ENCODE measurements at places on chromosomes 1 and 21.

- no peak overlapping the region for H3K27ac ChIP-seq
- no peaks in the 10 kb centered on the region for H3K4me1 ChIP-seq
- H3K36me3 ChIP-seq, result no peaks in the 10 kb centered on the region
- H3K4me3 ChIP-seq, result no peak overlapping the region
- H3K27me3 ChIP-seq, result peaks cover 5% of the 10 kb centered on the region
Observed at GRCh38 chr1:162876751-162877150, 15.8 kb upstream of the CCDC190 start.

DNA sequence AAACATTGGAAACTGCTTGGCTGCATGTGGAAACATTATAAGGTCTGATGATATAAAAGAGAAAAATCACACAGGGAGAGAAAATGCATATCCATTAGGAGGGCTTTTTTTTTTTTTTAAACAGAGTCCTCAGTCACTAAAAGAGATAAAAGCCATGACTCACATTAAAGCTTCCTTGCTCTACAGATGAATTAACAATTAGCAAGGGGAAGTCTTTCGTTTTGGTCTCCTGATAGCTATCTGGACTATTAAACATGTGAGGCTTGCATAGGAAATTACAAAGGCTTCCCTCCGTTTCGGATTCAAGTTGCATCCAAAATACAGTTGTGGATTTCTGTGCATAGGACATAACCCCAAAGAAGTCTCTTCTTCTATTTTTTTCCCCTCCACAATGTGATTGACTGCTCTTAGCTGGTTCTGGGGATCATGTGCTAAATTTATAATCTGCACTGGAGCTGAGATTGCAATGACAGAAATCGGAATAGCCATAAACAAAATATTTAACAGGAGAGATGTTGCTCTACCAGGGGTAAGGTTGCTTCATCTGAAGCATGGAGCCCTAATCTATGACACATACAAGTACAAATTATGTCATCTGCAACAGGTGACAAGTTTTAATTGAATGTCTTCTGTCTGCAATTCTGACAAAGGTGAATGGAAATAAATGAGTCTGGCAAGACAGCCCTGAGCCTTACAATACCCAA is 146.8 kb downstream of the ESRRG start:
- no peak overlapping the region for H3K27ac ChIP-seq
- no peaks in the 10 kb centered on the region for H3K27me3 ChIP-seq
- DNase-seq, result no peak
- H3K4me3 ChIP-seq, result no peak overlapping the region
- H3K36me3 ChIP-seq, result no peaks in the 10 kb centered on the region
- no peaks in the 10 kb centered on the region for H3K4me1 ChIP-seq

GRCh38 chr1:237070519-237070918 is 28.5 kb downstream of the RYR2 start:
- peaks cover 2% of the 10 kb centered on the region for H3K27me3 ChIP-seq
- DNase-seq, result no peak
- no peak overlapping the region for H3K4me3 ChIP-seq
- H3K36me3 ChIP-seq, result no peaks in the 10 kb centered on the region

DNA sequence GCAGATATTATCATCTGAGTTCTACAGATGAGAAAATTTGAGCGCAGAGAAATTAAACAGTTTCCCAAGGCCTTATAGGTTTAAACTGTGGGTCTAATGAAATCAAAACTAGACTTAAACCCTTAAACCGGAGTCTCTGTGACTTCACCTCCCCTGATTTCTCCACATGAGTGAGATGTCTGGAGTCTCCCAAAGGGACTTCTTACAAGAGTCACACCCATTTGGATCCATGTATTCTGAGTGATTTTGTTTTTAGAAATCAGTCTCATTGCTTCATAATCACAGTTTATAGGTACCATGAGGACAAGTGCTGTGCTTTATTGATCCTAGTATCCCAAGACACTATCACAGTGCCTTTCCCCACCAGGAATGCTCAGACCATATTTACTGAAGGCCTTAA is 206.0 kb upstream of the JUN start:
- H3K27ac ChIP-seq, result no peak overlapping the region
- H3K4me3 ChIP-seq, result no peak overlapping the region
- H3K36me3 ChIP-seq, result no peaks in the 10 kb centered on the region
- H3K27me3 ChIP-seq, result no peaks in the 10 kb centered on the region

DNA sequence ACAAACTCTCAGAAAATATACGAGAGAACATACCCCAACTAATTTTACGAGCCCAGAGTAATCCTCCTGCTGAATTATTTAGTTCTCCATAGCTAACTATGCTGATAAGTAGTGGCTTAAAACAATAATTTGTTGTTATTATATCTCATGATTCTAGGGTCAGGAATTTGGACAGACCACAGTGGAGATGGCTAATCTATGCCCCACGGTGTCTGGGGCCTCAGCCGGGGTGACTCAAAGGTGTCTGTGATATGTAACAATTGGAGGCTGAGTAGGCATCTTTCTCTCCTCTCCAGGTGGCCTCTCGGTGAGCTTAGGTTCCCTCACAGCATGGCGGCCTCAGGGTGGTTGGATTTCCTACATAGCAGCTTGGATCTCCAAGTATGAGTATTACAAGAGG is 35.4 kb upstream of the FOXO6 start:
- H3K4me1 ChIP-seq, result no peaks in the 10 kb centered on the region
- no peak overlapping the region for H3K4me3 ChIP-seq
- no peak for DNase-seq
- no peaks in the 10 kb centered on the region for H3K36me3 ChIP-seq
- no peak overlapping the region for H3K27ac ChIP-seq

DNA sequence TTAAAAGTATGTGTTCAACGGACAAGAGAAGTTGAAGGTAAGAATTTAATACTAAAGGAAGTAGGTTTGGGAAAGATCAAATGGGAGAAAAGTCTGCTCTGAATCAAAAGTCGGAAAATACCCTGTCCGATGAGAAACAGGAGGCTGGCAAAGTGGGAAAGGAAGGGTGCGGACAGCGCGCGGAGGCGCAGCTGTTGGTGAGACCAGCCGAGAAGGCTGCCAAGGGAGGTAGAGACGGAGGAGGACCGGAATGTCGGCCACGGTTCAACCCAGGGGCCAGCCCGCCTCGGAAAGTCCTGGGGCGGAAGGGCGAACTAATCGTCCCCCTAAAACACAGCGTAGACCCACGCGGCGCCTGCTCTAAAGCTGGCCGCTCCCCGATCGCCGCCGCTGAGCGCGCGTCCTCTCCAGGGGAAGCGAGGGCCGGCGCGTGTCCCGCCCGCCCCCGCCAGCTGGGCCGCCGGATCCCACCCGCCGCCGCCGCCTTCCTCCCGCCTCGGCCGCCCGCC is 639 bp upstream of the SPATA1 start:
- peaks cover 2% of the 10 kb centered on the region for H3K36me3 ChIP-seq
- no peaks in the 10 kb centered on the region for H3K27me3 ChIP-seq
- H3K4me3 ChIP-seq, result peak overlapping the region; percentile 95
- DNase-seq, result no peak
- peak overlapping the region; percentile 58 for H3K27ac ChIP-seq

DNA sequence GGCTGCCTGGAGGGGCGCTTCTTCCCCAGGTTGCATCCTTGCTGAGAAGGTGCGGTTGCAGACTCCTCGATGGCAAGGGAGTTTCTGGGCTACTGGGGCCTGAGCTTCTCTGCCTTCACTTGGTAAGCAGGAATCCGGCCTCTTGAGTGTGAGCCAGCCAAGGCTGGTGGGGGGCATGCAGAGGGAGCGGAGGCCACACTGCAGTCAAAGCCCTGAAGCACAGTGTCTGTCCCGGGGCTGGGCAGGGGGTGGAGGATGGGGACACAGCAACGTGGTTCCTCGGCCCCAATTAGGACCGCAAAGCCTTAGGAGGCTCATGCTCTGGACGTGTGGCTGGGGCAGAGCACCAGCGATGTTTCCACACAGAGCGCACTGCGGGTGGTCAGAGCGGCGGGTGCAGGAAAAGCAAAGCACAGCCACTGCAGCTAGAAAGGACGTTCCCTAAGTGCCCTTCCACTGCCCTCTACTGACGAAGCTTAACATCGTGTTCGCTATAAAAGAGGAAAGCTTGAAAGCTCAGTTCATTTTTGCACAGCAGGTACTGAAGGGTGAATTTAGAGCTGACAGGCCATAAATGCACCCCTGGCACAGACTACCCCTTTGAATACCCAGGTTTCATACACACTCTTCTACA is 60.7 kb upstream of the COG2 start:
- DNase-seq, result no peak
- H3K4me3 ChIP-seq, result no peak overlapping the region
- H3K36me3 ChIP-seq, result no peaks in the 10 kb centered on the region
- no peak overlapping the region for H3K27ac ChIP-seq
- no peaks in the 10 kb centered on the region for H3K4me1 ChIP-seq

- no peak overlapping the region for H3K27ac ChIP-seq
- H3K4me3 ChIP-seq, result no peak overlapping the region
- H3K36me3 ChIP-seq, result no peaks in the 10 kb centered on the region
- peaks cover 29% of the 10 kb centered on the region for H3K4me1 ChIP-seq
- DNase-seq, result no peak
- H3K27me3 ChIP-seq, result no peaks in the 10 kb centered on the region
Observed at GRCh38 chr1:151537112-151537511, 3.0 kb upstream of the TUFT1 start.

- H3K27me3 ChIP-seq, result no peaks in the 10 kb centered on the region
- no peak overlapping the region for H3K27ac ChIP-seq
- H3K36me3 ChIP-seq, result no peaks in the 10 kb centered on the region
- H3K4me3 ChIP-seq, result no peak overlapping the region
- H3K4me1 ChIP-seq, result peaks cover 7% of the 10 kb centered on the region
Observed at GRCh38 chr1:57265104-57265503, 158.8 kb downstream of the DAB1 start.

DNA sequence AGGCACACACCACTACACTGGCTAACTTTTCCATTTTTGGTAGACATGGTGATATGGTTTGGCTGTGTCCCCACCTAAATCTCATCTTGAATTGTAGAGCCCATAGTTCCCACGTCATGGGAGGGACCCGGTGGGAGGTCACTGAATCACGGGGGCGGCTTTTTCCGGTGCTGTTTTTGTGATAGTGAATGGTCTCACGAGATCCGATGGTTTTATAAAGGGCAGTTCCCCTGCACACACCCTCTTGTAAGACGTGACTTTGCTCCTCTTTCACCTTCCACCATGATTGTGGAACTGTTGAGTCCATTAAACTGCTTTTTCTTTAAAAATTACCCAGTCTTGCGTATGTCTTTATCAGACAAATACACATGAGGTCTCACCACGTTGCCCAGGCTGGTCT is 1.3 kb upstream of the FTCD start:
- H3K4me1 ChIP-seq, result peaks cover 7% of the 10 kb centered on the region
- DNase-seq, result no peak
- no peaks in the 10 kb centered on the region for H3K36me3 ChIP-seq

GRCh38 chr1:170145770-170146676 is at the start of gene NTMT2:
Gene NTMT2, plus strand, starts transcription at chr1:170145959. Its CDS starts 149 bp downstream, at chr1:170146108.
- no peaks in the 10 kb centered on the region for H3K4me1 ChIP-seq
- no peaks in the 10 kb centered on the region for H3K36me3 ChIP-seq
- no peaks in the 10 kb centered on the region for H3K27me3 ChIP-seq
- no peak within 1 kb of the TSS for H3K27ac ChIP-seq
- no peak within 1 kb of the TSS for H3K4me3 ChIP-seq

GRCh38 chr1:27979151-27979858 is 19.5 kb downstream of the XKR8 start:
- no peaks in the 10 kb centered on the region for H3K4me1 ChIP-seq
- H3K36me3 ChIP-seq, result peaks cover 16% of the 10 kb centered on the region
- DNase-seq, result peak; percentile 73
- H3K27me3 ChIP-seq, result no peaks in the 10 kb centered on the region
- H3K27ac ChIP-seq, result no peak overlapping the region

- no peaks in the 10 kb centered on the region for H3K36me3 ChIP-seq
- H3K27me3 ChIP-seq, result no peaks in the 10 kb centered on the region
- DNase-seq, result no peak
- H3K4me3 ChIP-seq, result no peak overlapping the region
- no peaks in the 10 kb centered on the region for H3K4me1 ChIP-seq
Observed at GRCh38 chr1:187433598-187433997, 604.8 kb downstream of the PLA2G4A start.

DNA sequence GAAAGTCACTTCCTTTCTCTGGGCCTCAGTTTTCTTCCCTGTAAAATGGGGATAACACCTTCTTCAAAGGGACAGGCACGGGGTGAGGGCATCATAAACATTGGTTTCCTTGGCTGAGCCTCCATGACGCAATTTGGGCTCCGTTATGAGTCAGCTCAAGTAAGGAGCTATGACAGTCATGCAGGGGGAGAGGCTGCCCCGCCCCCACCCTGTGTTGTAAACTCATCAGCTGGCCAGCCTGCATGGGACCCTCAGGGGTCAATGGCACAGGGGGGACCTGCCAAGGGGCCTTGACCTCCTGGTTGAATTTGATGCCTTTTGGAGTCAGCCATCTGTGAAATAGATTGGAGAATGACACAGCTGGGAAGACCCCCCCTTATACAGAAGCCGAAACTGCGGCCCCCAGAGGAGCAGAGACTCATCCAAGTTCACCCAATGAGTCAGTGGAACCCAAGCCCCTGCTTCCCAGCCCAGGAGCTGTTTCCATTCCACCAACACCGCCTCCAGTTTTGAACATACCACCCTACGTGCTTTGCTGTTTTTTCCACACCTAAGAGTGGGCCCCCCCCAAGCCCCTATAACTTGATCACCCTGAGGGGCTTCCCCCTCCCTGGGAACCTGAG is 36.8 kb upstream of the RUNX3 start:
- no peak overlapping the region for H3K27ac ChIP-seq
- no peaks in the 10 kb centered on the region for H3K27me3 ChIP-seq
- no peaks in the 10 kb centered on the region for H3K36me3 ChIP-seq
- no peak overlapping the region for H3K4me3 ChIP-seq

GRCh38 chr1:246695136-246695535 is 29.1 kb upstream of the SCCPDH start:
- no peak for DNase-seq
- no peak overlapping the region for H3K4me3 ChIP-seq

GRCh38 chr1:205226868-205227583 is 720 bp upstream of the TMCC2 start:
- H3K27me3 ChIP-seq, result peaks cover 9% of the 10 kb centered on the region
- no peak for DNase-seq
- H3K4me3 ChIP-seq, result peak overlapping the region; percentile 64

GRCh38 chr1:176058686-176059085 is 148.4 kb downstream of the COP1 start:
- no peaks in the 10 kb centered on the region for H3K27me3 ChIP-seq
- no peak overlapping the region for H3K4me3 ChIP-seq
- H3K27ac ChIP-seq, result no peak overlapping the region
- H3K36me3 ChIP-seq, result no peaks in the 10 kb centered on the region

- H3K27ac ChIP-seq, result no peak overlapping the region
- DNase-seq, result no peak
- peaks cover 4% of the 10 kb centered on the region for H3K4me1 ChIP-seq
- no peaks in the 10 kb centered on the region for H3K27me3 ChIP-seq
- H3K36me3 ChIP-seq, result no peaks in the 10 kb centered on the region
- no peak overlapping the region for H3K4me3 ChIP-seq
Observed at GRCh38 chr1:201562659-201563405, 23.9 kb downstream of the NAV1 start.

GRCh38 chr1:39614488-39614887 is 25.0 kb downstream of the HEYL start:
- no peak for DNase-seq
- no peaks in the 10 kb centered on the region for H3K27me3 ChIP-seq
- H3K27ac ChIP-seq, result no peak overlapping the region
- H3K4me1 ChIP-seq, result peaks cover 5% of the 10 kb centered on the region
- no peaks in the 10 kb centered on the region for H3K36me3 ChIP-seq

GRCh38 chr21:19833082-19833481 is 1165.1 kb upstream of the NCAM2 start:
- no peak overlapping the region for H3K27ac ChIP-seq
- no peaks in the 10 kb centered on the region for H3K36me3 ChIP-seq
- H3K27me3 ChIP-seq, result no peaks in the 10 kb centered on the region
- DNase-seq, result no peak
- H3K4me1 ChIP-seq, result no peaks in the 10 kb centered on the region
- no peak overlapping the region for H3K4me3 ChIP-seq

Measured in CD4-positive, alpha-beta T cell (primary cell).